ENCODE measurements at places on chromosomes 11 and 22.

DNA sequence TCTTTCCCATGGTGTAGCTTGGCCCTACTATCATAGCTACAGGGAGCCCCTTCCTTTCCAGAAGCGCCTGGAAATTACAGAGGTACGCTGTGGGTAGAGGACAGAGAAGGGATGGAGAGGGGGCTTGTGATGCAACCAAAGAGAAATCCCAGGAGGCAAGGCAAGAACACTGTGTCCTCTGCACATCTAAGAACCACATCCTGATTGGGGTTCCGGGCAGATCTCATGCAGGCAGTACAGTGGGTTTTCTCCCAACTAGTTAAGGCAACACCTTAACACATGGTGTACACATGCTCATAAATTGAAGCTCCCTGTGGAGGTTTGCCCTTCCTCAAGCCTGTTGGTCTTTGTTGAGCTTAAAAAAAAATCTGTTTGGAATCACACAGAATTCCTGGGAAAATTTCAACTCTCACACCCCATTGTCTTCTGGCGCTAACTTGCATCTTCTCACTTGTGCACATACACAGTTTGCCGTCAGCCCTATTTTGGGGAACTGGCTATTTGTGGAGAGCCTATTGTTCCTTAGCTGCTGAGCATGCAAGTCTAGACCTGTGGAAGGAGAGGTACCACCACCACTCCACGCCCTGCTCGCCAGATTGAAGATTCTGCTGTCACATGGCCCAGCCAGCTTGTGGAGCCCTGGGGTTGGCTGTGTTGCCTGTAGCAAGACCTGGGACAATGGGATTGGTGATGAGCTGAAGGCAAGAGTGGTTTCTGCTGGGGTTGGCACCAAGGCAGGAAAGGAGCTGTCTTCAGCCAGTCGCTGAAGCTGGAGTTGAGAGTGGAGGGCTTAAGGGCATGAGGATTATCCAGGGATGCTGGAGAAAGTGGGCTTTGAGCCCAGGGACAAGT lies 52.4 kb downstream of the ALX4 start:
- DNase-seq = no peak

DNA sequence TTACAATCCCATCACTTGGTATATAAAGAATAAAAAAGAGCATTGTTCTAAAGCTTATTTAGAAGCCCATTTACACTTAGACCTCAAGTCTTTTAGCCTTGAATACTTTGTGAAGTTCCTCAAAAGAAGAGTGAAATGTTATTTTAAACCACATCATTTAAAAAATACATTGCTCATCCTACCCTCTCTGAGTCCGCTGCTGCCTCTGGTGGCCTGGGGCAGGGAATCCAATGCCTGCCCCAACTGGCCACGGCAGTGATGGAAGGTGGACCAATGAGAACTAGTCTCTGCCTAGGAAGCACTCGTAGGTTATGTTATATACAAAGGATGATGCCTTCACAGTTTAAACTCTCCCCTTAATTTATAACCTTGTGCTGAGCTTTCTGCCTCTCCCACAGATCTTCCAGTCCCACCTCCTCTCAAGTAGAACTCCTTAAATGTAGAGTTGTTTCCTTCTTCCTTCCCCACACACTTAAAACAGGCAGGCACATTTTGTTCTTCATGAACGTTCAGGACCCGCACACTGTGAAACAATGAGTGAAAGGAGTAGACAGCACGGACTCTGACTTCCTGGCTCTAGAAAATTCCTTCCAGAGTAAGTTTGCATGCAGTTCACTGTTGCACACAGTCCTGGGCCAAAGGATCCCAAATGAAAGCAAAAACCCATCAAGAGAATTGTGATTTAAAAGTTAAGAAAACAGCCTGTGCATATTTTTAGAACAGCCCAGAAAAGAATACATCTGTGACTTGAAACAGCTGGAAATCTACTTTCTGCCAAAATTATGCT lies 167.8 kb downstream of the RRAS2 start:
- no peak for DNase-seq

- DNase-seq = no peak
These were observed 27.6 kb upstream of the HMOX1 start for GRCh38 chr22:35353318-35353717.

DNA sequence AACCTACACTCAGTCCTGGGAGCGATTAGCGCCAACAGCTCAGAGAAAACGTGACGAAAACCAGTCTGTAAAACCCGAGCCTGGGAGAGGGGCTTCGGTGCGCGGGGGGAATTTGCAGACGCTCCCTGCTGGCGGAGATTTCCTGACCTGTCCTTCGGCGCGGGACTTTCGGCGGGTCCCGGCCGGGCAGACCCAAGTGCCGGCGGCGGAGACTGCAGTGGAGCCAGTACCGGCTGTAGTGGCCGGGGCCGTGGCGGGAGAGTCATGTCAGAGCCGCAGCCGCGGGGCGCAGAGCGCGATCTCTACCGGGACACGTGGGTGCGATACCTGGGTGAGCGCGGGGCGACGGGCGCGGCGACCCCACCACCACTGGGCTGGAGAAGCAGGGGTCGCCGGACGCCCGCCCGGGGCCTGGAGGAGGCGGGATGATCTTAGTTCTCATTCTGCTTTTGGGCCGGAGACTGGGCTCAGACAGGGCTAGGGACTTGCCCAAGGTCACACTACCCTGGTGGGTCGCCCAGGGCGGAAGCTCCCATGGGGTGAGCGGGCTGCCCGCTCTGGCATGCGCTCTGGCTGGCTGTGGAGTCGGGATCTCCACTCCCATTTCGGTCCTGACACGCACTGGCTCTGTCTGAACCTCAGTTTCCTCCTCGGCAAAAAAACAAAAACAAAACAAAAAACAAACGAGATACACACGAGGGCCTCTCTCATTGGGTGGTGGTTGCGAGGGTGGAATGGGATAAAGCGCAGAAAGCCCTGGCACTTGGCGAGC lies at the start of gene MTFP1:
Gene MTFP1 (plus strand): TSS at position 153 of the 772 bp plus-strand sequence. CDS start 112 bp downstream, at position 265.
- DNase-seq = peak; percentile 75

DNA sequence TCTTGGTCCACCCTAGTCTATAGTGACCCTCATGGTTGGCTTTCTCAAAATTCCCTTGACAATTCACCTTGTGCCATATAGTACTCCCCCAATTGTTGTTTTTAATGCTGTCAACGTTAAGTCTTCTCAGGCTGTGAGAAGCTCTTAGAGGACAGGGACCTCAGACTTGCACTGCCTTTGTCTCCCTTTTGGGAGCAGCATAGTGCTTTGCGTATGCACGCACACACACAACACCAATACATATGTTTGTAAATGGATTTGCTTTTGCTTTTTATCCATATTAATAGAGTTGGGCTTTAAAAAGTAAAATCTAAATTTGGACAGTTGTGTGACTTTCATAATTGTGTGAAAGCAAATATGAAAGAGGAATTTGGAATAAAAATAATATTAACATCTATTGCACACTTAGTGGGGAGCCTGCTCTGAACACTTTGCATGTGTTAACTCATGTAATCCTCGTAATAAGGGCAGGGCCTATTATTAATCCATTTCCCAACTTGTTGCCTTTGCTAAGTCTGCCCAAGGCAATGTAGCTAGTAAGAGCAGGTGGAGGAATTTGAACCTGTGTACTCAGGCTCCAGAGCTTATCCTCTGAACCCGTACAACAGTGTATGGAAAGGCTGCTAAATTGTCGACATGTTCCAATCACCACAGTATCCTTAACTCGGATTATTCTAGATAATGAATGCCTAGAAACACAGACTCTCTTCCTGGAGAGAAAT lies 257.7 kb upstream of the NARS2 start:
- DNase-seq = peak; percentile 40

DNA sequence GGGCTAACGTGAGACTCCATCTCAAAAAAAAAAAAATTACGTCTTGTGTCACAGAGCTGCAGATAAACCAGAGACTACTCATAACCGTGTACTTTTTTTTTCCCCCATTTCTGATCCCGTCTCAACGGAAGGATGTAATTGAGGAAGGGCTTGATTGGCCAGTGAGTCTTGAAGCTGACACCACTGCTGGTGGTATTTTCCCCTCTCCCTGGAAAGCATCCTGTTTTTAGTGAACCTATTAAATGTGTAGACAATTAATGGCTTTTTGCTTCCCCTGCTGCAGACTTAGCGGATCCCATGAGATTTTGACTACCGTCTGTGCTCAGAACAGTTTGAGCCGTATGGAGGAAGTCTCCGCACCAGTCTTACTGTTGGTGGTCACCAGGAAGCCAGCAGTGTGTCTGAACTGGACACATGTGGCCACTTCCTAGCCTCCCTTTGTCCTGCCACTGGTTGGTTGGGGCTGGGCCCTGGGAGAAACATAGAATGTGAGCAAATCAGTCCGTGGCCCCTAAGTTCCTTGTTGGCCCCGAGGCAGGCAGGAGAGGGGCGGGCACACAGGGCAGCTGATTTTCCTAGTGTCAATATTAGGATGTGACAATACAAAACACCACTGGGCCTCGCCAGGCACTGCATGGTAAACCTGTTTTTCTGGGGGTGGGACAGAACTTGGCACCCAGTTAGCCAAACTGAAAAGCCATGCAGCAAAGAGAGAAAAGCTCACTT lies 3.1 kb downstream of the BIK start:
- DNase-seq = peak; percentile 85

- DNase-seq = peak; percentile 84
These were observed 33.3 kb upstream of the NNMT start for GRCh38 chr11:114262681-114263512.

DNA sequence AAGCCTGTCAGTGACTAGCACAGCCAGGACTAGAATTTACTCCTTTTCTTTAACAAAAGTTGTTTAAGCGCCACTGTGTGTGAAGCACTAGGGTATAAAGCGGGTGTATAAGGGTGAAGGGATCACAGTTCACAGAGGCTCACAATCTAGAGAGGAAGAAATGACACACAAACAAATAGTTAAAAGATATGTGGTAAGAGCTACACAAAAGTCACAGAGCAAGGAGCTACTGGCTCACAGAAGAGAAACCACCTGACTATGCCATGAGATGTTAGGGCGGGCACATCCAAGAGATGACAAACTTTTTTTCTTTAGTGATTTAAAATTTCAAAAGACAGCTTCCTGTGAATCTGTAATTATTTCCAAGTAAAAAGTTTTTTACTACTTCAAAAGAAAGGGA lies 55.6 kb downstream of the PHF21A start:
- DNase-seq = no peak

GRCh38 chr11:72081821-72082453 lies 1.3 kb downstream of the LRRC51 start:
- DNase-seq = peak; percentile 71

DNA sequence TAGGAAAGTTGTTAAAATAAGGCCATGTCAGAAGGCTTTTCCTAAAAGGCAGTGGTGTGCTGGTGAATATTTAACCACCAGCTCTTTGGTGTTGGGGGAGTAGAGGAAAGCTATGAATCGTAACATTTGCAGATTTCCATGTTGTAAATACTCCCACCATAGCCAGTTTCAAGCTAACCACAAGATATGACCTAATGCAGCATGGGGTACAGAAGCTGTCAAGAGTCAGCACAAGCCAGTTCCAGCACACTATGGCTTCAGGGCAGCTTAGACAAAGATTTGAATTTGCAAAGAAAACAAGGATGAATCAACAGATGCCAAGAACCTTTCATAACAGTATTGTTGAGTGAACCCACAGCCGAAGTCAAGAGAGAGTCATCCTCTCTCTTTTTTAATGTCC lies 40.0 kb downstream of the COMMD9 start:
- no peak for DNase-seq

GRCh38 chr11:64357904-64358535 lies 942 bp upstream of the RPS6KA4 start:
- DNase-seq = no peak

GRCh38 chr22:45218976-45219375 lies 21.7 kb downstream of the KIAA0930 start:
- DNase-seq = peak; percentile 78

DNA sequence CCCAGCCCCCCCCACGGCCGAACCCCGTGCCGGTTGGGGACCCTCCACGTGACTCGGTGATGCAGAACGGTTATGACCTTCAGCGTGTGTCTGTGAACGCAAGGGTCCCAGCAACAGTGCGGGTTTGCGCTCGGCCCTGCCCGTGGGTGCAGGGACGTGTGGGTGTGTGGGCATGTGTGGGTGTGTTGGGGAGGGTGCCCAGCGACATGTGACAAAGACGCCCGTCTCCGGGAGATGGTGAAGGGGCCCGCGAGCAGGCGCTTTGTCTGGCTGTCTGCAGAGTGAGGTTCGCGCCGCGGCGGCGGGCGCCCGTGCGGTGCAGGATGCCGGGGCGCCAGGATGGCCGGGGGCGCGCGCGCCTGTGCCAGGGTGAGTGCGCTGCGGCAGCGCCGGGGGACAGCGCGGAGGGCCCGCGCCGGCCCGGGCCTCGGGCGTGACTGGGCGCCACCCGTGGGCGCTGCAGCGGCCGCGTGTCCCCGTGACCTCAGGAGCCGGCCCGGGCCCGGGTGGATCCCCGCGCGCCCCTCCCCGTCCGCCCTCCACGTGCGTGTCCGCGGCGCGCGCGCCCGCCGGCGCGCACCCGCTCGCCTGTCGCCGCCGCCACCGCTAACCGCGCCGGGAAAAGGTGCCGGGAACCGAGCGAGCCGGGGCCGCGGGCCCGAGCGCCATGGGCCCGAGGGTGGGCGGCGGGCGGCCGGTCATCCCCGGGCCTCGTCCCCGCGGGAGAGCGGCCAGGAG lies at the start of gene LRFN4:
Gene LRFN4 (plus strand): TSS at position 569 of the 738 bp plus-strand sequence. CDS start 681 bp downstream, outside the sequence.
- peak; percentile 91 for DNase-seq

DNA sequence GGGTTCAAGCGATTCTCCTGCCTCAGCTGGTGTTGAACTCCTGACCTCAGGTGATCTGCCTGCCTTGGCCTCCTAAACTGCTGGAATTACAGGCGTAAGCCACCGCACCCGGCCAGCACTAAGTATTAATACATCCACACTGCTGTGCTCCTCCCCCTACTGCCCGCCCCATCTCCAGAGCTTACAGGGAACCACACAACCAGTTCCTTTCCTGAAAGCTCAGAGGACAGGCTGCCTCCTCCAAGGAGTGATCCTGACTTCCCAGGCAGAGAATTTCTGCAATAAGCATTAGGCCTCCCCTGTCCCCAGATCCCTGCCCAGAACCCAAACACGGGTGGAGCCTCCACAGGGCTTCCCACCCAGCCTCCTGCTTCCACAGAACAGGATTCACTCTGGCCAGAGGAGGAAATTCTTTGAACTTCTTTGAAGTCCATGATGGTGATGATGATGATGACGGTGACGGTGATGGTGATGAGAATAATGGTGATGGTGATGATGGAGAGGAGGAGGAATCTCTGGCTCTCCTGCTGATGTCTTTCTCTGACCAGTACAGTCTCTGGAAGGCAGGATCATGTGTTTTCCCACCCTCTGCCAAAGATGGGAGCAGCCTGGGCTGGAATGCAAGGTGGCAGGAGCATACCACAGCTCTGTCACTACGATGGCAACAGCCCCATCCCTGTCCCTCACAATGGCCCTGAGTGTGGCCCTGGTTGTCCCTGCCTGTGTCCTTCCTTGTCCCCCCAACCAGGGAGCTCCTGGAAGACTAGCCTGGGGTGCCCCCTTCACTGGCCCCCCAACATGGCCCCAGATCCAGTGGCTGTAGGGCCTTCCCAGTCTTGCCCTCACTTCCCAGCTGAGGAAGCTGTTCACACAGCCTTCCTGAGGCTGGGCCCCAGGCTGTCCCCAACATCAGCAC lies 33.5 kb upstream of the CSNK1E start:
- DNase-seq = no peak

- no peak for DNase-seq
These were observed 179.4 kb downstream of the ETS1 start for GRCh38 chr11:128407962-128408361.

- DNase-seq = peak; percentile 96
These were observed 36.5 kb downstream of the GRIK4 start for GRCh38 chr11:120547811-120548681.

GRCh38 chr11:103716363-103716762 lies 320.1 kb upstream of the DDI1 start:
- no peak for DNase-seq

GRCh38 chr11:17898782-17899181 lies 114.1 kb downstream of the SERGEF start:
- DNase-seq = no peak
